ENCODE measurements at places on chromosomes 4 and X.

GRCh38 chr4:184471881-184472613 lies 2.3 kb downstream of the IRF2 start:
- DNase-seq, result peak; percentile 47

GRCh38 chrX:15441464-15441863 lies 51.7 kb downstream of the PIR start:
- no peak for DNase-seq

DNA sequence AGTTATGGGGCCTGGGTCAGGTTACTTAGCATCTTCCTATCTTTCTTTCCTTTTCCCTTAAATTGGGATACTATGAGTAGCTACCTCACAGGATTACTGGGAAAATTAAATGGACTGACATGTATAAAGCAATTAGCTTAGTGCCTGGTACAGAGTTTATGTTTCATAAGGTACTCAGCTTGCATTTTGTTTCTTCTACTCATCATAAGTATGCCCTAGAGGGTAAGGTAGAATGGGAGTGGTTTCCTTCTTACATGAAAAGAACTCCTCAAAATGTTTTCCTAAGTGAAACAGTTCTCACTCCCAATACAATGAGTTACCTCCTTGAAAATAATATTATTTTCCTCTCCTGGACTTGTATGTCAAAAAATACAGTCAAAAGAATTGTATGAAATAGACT lies 75.7 kb downstream of the NPFFR2 start:
- no peak for DNase-seq

- DNase-seq, result no peak
Measured at GRCh38 chrX:39693298-39693697, 404.5 kb downstream of the BCOR start.

DNA sequence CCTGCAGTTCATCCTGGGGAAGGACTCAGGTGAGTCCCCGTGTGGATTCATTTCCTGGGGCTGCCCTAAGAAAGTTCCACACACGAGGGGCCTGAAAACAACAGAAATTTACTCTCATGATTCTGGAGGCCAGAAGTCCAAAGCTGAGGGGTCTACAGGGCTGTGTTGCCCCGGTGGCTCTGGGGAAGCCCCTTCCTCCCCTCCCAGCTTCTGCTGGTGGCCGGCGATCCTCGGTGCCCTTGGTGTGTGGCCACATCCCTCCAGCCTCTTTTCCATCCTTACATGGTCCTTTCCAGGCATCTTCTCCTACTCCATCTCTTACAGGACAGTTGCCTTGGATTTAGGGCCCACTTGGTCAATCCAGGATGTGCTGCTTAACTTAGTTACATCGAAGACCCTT lies 15.1 kb downstream of the SH3BP2 start:
- no peak for DNase-seq

DNA sequence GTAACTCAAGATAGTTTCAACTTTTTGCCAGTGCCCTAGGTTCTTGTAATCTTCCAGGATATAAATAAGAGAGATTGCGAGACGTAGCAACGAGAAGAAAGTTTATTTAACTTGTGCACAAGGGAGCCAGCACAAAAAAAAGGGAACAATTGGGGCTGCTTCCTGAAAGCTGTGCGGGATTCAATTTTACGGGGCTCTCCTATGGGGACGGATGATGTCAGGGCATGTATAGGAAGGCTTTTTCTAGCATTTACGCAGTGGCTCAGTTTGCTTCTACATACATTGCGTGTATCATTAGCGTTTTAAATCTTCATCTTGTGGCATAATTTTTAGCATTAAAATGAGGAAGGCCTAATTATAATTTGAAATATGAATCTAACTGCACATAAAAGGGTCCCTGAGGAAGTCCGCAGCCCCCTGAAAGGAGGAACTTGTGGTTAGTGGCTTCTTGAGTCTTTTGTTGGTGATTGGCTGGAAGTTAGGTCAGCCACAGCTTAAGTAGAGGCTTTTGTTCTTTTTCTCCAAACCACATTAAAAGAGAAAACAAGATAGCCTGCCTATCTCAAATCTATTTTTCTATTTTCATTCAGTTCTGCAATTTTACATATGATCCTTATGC lies 668.2 kb upstream of the NDST4 start:
- DNase-seq, result peak; percentile 18

GRCh38 chr4:125082729-125083417 lies 231.9 kb upstream of the FAT4 start:
- DNase-seq, result no peak

GRCh38 chrX:49247916-49248811 lies 12.9 kb downstream of the CCDC22 start:
- no peak for DNase-seq

GRCh38 chr4:139142087-139142486 lies 34.9 kb downstream of the ELF2 start:
- no peak for DNase-seq

DNA sequence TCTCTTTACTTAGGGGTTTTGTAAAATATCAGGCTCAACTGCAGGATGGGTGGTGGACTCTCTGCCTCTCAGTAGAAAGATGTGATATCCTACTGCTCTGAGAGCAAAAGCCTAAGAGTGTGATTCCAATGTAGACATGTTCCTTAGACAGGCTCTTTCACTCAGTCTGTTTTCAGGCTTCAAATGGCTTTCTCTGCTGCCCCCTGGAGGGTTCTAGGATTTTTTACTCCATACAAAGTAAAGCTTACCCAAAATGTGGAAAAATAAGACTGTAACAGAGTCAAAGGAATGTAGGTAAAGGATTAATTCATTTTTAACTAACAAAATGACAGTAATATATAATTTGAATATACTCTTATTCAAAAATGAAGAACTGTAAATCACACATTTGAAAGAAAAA lies 32.1 kb downstream of the ZGRF1 start:
- peak; percentile 70 for DNase-seq

- DNase-seq, result peak; percentile 2
Measured at GRCh38 chrX:133215747-133216146, 2.4 kb downstream of the TFDP3 start.

DNA sequence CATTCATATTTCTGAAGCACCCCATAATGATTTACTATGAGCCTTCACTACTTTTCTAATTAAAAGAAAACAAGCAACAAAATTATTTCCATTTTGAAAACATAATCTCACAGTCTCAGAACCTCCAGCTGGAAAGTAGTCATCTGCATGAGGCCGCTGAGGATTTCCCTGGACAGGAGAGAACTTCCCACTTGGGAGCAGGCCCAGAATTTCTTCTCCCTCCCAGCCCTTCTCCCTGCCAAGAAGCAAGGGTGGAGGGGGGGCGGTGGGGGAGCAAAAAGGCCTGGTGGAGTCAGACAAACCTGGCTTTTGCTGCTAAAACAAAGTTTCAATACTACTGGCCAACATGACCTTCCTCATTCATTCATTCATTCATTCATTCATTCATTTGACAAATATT lies 167.3 kb downstream of the PJA1 start:
- DNase-seq, result no peak

- DNase-seq, result no peak
Measured at GRCh38 chr4:81827577-81828202, 356.0 kb upstream of the RASGEF1B start.

DNA sequence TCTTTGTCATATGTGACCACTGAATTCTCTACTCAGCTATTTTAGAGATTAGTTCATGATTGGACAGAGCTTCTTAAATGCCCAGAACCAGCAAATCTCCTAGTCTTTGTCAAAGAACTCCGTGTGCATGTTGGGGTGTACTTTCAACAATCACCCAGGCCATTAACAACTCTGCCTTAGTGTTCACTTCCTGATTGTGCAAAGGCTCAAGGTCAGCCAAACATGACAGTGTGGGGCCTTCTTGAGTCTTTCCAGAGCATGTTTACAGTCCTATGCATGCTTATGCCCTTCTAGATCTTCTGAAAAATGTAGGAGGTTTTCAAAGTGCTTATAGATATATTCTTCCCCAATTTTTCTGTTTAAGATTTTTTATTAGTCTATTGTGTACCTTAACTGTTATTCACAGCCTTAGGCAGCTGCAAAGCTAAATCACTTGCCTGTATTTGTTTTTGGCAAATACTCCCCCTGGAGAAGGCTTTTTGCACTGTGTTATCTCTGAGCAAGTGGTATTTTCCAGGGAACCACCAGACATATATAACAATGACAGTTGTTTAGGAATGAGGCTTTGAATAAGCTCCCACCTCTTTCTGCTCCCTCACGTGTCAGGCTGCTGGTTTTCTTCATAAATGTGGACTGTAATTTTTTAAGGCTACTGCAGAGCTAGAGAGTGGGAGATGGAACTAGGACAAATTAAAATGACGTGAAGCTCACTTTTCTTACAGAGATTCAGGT lies 24.0 kb upstream of the DRP2 start:
- no peak for DNase-seq

DNA sequence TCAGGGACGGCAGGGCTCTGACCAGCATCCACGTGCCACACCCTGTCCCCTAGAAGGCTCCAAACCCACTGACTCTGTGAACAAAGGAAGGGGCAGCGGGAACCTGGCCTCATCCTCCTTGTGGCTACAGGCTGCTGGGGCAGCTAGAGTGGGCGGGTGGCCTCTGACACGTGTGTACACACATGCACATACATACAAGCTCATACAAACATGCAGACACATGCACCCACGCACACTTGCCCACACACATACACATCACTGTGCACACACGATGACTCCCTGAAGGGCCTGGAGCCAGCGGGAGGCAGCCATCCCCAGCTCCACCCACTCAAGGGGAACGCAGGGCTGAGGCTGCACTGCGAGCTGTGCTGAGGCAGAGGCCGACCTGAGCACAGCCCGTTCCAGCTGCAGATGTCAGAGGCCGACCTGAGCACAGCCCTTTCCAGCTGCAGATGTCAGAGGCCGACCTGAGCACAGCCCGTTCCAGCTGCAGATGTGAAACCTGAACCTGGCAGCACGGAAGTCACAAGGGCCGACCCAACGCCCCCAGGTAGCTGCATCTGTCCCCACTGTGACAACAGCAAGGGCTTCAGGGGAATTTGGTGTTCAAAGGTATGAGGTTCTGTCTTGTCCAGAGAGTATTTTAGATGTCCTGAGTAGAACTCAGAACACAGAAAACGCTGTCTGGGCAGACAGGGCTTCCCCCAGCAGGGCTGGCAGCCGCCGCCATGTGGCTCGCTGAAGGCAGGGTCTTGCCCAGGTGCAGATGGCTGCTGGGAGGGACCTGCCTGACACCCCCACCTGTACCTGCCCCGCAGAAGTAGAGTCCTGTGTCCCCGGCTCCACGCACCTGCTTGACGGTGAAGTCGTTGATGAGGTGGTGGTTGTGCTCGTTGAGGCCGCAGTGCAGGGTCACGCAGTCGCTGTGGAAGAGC lies 33.5 kb downstream of the CTBP1 start:
- peak; percentile 47 for DNase-seq

- DNase-seq, result no peak
Measured at GRCh38 chr4:153204728-153205648, 745 bp downstream of the TRIM2 start.

DNA sequence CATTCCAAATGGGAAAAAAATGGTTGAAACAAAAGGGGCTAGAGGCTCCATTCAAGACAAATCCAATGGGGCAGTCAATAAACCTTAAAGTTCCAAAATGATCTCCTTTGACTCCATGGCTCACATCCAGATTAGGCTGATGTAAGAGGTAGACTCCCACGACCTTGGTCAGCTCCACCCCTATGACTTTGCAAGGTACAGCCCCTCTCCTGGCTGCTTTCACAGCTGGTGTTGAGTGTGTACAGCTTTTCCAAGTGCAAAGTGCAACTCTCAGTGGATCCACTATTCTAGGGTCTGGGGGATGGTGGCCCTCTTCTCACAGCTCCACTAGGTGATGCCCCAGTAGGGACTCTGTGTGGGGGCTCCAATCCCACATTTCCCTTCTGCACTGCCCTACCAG lies 21.5 kb downstream of the SULT1B1 start:
- DNase-seq, result no peak

DNA sequence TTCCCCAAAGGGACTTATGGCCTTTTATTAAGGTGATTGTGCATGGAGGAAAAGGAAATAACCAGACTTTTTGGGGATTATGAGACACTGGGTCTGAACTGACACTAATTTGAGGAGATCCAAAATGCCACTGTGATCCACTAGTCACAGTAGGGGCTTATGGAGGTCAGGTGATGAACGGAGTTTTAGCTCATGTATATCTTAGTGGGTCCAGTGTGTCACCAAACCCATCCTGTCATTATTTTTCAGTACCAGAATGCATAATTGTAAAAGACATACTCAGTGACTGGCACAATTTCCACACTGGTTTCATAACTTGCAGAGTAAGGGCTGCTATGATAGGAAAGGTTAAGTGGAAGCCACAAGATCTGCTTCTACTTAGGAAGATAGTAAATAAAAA lies 131.3 kb downstream of the RTL3 start:
- no peak for DNase-seq

DNA sequence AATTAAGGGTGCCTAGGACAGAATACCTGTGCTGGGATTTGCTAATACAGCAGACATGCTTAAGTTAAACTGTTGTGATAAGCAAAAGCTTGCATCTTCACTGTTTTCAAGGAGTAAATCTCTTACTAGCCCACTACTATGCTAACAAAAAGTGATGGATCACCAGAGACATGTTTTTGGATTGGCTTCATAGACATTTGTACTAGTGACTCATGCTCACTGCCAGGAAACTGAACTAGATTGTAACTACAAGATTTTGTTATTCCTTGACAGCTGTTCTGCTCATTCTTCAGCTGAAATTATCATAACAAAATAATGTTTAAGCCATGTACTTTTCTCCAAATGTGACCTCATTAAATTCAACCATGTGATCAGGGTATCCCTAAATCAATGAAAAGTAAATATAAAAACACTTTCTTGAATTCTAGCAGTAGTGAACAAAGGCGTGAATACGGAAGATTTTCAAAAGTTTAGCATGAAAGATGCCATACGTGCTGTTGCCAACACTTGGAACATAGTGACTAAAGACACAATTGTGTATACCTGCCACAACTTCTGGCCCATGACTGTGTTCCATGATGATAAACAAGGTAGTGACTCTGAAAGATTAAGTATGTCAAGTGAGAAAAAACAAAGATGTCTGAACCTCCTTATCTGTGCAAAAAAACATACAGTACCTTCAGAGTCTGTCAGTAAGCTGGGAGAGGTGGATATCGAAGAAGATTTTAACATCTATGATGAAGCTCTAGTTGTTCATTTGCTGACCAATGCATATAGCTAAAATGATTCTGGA lies 154.0 kb downstream of the BTC start:
- DNase-seq, result no peak

DNA sequence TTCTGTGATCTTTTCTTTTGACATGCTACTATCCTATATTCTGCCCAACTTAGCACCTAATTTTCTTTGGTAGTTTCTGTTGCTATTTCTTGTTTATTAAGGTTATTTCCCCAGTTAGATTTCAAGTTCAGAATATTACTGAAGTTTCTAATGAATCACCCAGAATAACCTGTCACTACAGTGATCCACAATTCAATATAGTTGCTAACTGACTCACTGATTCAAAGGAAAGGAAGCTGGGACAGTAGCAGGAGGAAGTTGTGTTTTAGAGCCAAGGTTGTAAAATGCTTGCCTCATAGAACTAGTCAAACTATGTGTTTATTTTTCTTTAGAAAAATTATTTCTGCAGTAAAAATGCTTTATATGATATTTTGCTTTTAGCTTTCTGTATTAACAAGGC lies 37.4 kb downstream of the PAK3 start:
- no peak for DNase-seq
